Transverse colon (tissue), 4 donors: ENCODE measurements at places on chromosomes 6 and 20.

GRCh38 chr6:145963216-145964068 is 716 bp downstream of the SHPRH start:
- DNase-seq: peak; percentile 44

DNA sequence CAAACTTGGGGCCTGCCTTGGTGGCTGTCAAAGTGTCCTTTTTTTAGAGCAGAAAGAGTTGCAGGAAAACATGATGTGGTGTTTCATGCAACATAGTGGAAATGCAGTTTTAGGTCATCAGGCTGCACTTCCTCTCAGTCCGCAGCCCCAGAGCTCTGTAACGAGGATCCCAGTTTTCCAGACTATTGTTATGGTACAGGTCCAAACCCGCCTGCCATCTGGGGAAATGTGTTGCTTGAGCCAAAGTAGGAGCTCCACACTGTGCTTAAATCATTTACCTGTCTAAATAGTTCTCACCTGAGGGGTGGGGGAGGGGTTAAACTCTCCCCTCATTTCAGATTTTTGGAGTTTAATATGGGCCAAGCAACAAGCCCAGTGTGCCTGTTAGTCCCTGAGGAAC is 59.8 kb downstream of the GOPC start:
- no peak for DNase-seq

GRCh38 chr20:50274570-50275430 is 84.2 kb downstream of the CEBPB start:
- peak; percentile 55 for DNase-seq

- no peak for DNase-seq
Measured at GRCh38 chr6:34358389-34358905, 34.0 kb downstream of the NUDT3 start.

GRCh38 chr6:12298017-12298978 is 8.1 kb downstream of the EDN1 start:
- no peak for DNase-seq

DNA sequence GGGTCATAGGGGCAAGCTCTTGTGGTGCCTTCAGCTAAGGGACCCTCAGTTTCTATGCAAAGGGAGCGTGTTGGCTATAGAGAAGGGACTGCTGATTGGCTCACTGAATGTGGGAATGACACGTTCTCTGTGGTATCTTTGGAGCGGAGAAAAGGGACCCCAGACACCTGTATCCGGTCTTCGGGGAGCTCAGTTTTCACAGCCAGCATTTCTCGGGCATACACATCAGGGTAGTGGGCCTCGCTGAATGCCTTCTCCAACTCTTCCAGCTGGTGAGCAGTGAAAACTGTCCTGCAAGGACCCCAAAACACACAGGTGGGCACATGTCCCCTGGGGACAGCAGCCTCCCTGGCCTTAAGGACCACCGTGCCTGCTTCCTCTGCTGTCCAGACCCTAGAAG is 3.3 kb downstream of the VSX1 start:
- no peak for DNase-seq

- DNase-seq: no peak
Measured at GRCh38 chr6:158170656-158171081, 2.5 kb downstream of the GTF2H5 start.

- no peak for DNase-seq
Measured at GRCh38 chr20:60428651-60429050, 470.4 kb downstream of the CDH26 start.
